ENCODE measurements at places on chromosomes 3 and 15.

DNA sequence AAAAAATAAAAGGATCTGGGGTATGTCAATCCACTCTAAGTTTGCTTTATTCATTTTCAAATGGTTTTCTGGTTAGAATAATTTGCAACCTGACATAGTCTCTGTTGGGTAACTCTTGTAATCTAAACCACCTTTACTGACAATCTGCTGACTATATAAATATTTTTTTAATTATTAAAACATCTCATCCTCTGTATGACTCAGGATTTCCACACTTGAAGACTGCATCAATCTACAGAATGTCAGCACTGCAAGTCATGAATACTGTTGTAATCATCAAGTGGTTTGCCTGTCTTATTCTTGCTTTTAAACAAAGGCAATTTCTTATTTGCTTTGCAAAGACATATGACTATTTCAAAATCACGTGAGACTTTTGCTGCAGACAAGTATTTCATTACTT, 42.1 kb downstream of the VGLL3 start:
- DNase-seq = peak; percentile 65

- DNase-seq = no peak
These were observed 19.9 kb downstream of the IQGAP1 start for GRCh38 chr15:90407871-90408317.

GRCh38 chr3:152964911-152965609, 130.1 kb downstream of the P2RY1 start:
- no peak for DNase-seq

- no peak for DNase-seq
These were observed 1.7 kb upstream of the MAN2A2 start for GRCh38 chr15:90901175-90902039.

- no peak for DNase-seq
These were observed 33.7 kb downstream of the ZBTB20 start for GRCh38 chr3:115113367-115113766.

GRCh38 chr15:36729418-36729817, 150.0 kb downstream of the CDIN1 start:
- DNase-seq = no peak

- DNase-seq = no peak
These were observed 383.0 kb downstream of the TBL1XR1 start for GRCh38 chr3:176814285-176814684.

- DNase-seq = peak; percentile 37
These were observed 514 bp downstream of the MBNL1 start for GRCh38 chr3:152269056-152269830.

DNA sequence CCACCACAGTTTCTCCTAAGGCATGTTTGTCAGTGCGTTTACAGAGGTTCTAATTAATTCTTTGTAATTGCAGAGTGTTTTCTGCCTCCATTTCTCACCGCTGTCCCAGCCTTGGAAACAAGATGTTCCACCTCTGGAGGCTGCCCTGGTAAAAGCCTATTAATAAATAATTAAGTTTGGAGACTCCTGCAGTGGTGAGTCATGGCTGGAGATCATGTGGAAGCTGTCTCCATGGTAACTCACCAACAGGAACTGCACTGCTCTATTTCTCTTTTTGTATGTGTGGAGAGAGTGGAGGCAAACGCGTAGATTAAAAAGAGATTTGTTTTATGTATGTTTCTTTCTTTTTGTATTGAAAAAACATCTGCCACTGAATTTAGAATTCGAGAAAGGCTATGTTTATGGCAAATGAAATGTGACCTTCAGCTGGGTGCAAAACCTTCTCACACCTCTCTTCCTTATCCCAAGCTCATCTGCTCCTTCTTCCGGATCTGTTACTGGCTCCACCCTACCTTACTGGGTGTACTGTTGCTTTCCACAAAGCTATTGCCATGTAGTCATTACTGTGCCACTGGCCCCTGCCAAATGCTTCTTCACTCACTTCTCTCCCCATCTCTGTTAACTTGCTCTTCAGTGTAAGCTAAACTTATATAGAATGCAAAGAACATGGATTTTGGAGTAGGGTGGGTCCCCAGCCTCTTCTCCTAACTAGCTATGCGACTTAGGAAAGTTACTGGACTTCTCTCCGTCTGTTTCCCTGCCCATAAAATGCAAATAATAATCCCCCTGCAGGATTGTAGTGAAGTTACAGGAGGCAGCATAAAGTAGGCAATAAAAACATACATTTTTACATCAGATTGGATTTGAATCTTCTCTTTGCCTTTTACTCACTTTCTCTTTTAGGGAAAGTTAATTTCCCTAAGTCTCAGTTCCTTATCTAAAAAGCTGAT, 778.5 kb downstream of the NTRK3 start:
- DNase-seq = peak; percentile 56
